ENCODE measurements at places on chromosomes 3 and 15.

- DNase-seq = no peak
Observed at GRCh38 chr3:61960976-61961375, 399.6 kb downstream of the PTPRG start.

DNA sequence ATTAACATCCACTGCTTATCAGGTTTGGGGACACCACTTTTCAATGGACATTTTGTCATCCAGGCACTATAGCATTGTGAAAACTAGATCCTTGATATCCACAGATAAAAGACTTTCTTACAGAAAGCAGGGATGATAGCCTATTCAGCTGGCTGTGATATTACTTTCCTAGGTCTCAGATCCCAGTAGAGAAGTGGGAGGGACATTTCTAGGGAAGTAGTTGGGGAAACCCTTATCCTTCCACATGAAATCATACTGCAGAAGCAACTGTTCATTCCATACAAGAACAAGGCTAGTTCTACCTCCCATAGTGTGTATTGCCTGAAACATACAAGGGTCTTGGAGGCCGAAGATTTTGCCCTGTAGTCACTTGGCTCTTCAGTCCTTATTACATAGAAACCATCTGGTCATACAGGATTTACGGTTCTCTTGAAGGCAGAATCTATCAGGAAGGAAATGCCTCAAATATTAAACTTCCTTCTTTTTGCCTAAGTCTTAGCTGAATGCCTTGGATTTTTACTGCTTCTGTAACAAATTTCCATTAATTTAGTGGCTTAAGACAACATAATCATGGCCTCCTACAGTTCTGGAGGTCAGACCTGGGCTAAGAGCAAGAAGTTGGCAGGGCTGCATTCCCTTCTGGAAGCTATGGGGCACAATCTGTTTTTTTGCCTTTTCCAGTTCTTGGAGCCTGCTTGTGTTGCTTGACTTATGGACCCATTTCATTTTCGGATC lies 119.4 kb downstream of the ECT2 start:
- no peak for DNase-seq

- no peak for DNase-seq
Observed at GRCh38 chr3:177089110-177089509, 108.2 kb downstream of the TBL1XR1 start.

DNA sequence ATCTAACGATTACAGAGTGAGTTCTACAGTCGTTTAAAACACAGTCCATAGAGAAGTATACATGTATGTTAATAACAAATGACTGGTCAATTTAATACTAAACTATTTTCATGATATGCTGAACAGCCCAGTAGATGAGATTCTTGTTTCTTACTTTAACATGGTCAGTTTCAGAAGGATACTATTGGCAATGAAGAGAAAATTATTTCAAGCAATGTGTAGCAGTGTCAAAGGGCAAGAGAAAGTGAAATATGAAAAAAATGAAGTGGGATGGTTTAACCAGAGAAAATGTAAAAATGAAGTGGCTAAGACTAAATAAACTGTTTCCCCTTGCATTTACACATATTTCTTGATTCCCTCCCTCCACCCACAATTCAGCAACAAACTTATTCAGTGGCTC lies 192.1 kb upstream of the TTC14 start:
- no peak for DNase-seq

GRCh38 chr15:58908550-58909309 lies 24.7 kb downstream of the SLTM start:
- DNase-seq = no peak

DNA sequence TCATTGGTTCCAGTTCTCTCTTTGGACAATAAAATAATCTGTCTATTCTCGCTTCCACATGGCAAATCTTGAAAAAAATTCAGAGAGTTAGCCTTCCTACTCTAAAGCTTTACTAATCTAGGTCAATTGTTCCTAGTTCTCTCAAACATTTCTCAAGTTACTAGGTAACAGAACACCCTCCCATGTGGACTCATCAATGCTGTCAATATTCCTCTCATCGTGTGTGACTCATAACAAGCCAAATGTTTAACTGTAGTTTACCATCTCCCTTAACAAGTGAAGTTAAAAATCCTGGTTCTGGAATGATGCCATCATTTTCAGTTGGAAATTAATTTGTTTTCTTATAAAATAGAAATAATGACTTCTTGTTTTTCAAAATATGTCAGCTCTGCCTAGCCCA lies 438.6 kb downstream of the ROBO1 start:
- DNase-seq = no peak

GRCh38 chr3:52827441-52827840 lies 3.0 kb downstream of the ITIH4 start:
- DNase-seq = no peak

- no peak for DNase-seq
Observed at GRCh38 chr3:52085681-52086282, 29.4 kb upstream of the DUSP7 start.

GRCh38 chr15:57559875-57560274 lies 31.8 kb upstream of the MYZAP start:
- peak; percentile 53 for DNase-seq

GRCh38 chr3:153484842-153485241 lies 322.8 kb downstream of the RAP2B start:
- no peak for DNase-seq

- no peak for DNase-seq
Observed at GRCh38 chr15:89149501-89150101, 61.3 kb downstream of the ABHD2 start.

GRCh38 chr3:34066328-34066727 lies 267.9 kb downstream of the PDCD6IP start:
- no peak for DNase-seq

DNA sequence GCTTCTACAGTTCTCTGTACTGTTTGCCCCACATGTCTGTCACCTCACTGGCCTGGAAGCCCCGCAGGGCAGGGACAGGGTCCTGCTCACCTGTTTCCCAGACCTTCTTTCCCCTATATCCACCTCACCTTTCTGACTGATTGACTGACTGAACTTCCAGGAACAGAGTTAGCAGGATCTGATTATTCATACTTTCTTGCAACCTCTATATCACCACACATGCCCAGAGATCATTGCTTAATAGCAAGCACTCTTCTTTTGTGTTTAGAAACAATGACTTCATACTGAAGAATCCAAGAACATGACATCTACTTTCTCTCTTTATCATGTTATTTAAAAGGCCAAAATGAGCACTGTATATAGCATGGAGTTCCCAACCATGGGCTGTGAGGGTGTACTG lies 18.0 kb upstream of the CLEC3B start:
- no peak for DNase-seq

GRCh38 chr3:122559906-122560305 lies 4.2 kb downstream of the PARP9 start:
- no peak for DNase-seq

- DNase-seq = no peak
Observed at GRCh38 chr15:99340347-99340746, 89.1 kb downstream of the LRRC28 start.

DNA sequence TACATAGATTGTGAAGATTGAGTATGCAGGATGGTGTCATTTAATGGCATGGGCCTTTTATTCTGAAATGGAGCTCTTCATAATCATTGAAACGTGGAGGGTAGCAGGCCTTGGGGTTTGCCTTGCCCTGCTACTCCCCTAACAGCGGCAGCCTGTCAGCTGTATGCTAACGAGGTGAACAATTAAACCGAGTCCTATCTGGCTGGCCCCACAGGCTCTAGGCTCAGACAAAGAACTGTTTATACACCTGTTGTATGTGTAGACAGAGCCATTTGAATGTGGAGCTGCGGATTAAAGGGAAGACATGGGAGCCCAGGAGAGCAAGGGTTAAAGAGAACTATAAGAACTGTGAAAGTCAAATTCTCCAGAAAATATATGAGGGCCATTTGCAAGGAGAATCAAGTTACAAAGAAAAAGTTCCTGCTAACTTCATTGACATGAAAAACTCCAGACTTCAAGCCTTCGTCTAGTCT lies 116.7 kb upstream of the CGNL1 start:
- DNase-seq = no peak

- DNase-seq = no peak
Observed at GRCh38 chr3:69126216-69126615, 3.8 kb upstream of the LMOD3 start.

GRCh38 chr3:129973853-129974563 lies 512 bp upstream of the TRH start:
- no peak for DNase-seq

DNA sequence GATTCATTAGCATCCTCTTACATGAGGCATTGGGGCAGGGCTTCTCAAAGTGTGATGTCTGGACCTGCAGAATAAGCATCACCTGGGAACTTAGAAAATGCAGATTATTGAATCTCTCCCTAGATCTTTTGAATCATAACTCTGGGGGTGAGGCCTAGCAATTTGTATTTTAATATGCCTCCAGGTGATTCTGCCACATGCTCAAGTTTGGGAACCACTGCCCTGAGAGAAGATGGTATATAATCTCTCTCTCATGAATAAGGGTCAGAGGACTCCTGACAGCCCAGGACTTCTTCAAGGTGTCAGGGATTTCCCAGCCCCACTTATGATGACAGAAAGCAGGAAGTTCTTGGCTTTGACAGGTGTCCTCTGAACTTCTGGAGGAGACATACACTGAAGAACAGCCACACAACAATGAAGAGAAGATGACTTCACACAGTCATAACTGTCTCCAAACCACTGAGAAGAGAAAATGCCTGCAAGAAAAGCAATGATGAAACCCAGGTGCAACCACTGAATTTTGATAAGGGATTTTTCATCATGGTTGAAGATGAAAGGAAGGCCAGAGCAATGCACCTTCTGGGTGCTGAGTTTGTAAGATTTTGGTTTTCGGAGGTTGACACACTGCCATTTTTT lies 211.9 kb upstream of the MRPL3 start:
- no peak for DNase-seq

GRCh38 chr3:118587037-118587741 lies 447.5 kb downstream of the IGSF11 start:
- no peak for DNase-seq

- DNase-seq = no peak
Observed at GRCh38 chr15:25693321-25694238, 169.5 kb downstream of the ATP10A start.

DNA sequence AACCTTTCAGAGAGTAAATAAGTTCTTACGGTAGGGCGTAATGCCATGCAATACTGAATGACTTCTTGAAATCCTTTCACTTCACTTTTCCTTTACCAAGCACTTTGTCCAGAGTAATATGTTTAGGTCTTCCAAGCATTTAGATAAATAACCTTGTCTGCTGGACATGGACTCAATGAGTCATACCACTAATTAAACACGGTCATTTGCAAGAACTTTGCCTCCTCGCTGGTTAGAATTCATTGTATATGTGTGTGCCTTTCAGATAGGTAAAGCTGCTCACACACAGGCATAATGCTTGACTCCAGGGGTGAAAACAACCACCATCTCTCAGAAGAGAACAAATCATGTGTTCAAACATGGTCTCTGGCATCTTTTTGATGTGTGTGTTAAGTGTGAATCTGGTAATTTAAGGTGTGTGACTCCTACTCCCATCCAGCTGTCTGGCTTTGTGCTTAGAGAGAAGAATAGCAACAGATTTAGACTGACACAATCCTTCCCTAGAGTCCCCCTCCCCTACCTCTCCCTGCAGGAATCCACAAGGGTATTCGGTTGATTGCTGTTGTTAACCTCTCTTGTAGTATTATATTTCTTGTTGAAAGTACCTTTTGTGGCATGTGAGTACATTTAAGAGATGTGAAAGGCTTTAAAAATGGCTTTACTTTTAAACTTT lies 419.0 kb downstream of the CNTN4 start:
- DNase-seq = no peak

DNA sequence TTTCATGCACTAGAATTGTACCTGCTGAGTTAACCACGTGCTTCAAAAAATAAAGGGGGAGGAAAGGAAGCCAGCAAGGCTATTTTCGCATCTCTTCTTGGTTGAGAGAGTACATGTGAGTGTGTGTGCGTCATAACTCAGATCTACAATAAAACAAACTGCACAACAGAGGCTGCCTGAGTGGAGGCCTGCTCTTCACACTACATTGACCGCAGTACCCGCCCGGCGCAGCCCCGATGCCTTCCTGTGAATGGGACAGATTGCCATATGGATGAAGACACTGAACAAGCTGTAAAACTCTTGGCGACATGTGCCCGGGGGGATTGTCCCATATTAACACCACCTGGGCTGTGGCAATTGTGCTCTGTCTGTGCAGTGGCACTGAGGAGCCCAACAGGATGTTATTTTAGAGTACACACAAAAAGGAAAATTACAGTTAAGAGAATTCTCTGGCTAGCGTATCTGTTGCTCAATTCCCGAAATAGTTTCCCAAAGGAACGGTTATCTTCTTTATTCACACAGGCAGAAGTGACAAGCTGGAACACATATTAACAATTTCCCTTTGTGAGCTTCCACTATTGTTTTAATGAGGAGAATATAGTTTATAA lies 551.5 kb downstream of the FOXP1 start:
- no peak for DNase-seq

DNA sequence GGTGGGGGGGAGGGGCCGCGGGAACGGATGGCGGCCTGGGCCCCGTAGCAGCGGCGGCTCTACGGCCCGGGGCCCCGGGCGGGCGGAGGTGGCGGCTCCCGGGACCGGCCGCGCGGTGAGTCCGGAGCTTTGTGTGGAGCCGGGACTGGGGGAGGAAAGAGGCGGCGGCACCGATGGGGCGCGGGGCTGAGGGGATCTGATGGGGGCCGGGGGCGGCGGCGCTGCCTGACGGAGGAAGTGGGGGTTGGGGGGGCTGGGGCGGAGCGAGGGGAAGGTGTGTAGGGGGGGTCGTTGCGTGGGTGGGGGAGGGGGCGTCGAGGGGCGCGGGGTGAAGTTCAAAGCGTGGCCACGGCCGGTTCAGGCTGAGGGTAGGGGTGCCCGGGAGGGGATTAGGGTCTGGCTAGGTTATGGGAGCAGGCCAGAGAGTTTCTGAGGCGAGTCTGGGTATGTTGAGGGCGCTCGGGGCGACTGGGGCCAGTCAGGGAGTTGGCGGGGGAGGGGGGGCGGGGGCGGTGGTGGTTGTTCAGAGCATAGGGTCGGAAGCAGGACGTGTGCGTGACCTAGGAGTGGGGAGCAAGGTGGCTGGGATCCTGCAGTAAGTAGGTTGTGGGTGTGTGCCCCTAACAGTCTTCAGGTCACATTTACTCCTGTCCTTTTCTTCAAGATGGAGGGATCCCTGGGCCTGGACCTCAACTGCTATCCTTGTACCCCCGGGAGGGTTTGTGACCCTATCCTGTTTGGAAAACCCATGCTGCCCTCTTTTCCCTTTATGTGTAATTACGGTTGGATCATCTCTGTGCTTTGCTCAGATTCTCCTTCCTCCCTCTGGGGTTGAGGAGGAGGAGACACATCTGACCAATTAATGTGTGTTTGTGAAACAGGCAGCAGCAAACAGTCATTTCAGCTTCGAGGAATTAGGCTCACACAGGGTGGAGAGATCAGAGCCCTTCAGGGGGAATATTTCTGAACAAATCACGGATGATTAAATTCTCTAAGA lies 644 bp downstream of the ZNF609 start:
- DNase-seq = peak; percentile 60

GRCh38 chr15:78072080-78072892 lies 5.2 kb downstream of the TBC1D2B start:
- peak; percentile 68 for DNase-seq

DNA sequence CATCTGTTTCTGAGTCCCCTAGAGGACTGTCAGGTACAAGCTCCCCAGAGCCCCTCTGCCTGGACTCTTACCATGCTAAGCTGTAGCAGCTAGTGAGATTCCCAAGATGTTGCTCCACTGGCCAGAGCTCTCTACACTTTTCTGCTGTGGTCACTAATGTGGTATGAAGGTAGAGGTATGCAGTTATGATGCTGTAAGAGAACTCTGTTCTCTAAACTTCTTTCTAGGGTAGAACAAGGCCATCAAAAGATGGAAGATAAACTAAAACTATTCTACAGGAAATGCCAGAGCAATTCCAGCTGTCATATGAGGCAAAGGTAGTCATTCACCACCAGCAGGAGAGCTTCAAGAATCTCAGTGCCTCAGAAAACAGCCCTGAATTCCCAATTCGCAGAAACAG lies 517.4 kb upstream of the ARRDC4 start:
- DNase-seq = no peak
